ENCODE measurements at places on chromosomes 4 and X.

GRCh38 chr4:108477527-108478108, 142.8 kb upstream of the RPL34 start:
- no peak for DNase-seq

- no peak for DNase-seq
Observed at GRCh38 chr4:173934201-173934600, 349.3 kb downstream of the FBXO8 start.

DNA sequence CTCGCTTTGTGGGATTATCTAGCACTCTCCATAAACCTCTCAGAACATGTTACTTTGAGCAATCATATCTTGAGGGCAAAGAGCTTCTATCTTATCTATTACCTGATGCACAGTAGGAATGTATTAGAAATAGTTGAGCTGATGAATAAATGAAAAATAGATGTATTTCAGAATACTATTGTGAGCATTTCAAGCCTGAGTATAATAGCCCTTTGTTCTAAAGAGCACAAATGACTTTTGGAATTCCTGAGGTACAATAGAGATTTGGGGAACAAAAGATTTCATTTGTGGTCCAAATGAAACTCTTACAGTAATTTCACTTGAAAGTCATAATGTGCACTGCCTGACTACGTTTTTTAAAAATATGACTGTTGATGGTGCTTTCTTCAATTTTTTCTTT, 159.5 kb downstream of the UGT8 start:
- DNase-seq = no peak

DNA sequence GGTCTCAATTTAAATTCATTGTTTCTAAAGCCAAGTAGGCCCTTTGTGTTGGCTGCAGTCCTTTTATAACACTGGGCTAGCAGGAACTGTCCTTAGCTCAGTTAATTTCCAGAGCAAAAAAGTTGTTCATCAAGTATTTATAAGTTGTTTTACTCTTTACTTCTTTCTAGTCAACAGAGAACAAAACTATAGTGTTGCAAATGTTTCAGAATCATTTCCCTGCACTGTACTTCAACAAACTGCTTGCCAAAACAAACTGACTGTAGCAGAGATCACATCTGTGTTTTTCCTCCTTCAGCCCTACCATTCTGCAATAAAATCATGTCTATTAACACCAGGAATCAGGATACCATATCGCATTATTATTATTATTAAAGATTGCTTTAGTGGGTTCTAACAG, 168.5 kb upstream of the SH3RF1 start:
- no peak for DNase-seq

GRCh38 chr4:65018313-65018712, 609.1 kb upstream of the TECRL start:
- no peak for DNase-seq

GRCh38 chr4:72567821-72568675, 973 bp downstream of the ADAMTS3 start:
- DNase-seq = peak; percentile 30

DNA sequence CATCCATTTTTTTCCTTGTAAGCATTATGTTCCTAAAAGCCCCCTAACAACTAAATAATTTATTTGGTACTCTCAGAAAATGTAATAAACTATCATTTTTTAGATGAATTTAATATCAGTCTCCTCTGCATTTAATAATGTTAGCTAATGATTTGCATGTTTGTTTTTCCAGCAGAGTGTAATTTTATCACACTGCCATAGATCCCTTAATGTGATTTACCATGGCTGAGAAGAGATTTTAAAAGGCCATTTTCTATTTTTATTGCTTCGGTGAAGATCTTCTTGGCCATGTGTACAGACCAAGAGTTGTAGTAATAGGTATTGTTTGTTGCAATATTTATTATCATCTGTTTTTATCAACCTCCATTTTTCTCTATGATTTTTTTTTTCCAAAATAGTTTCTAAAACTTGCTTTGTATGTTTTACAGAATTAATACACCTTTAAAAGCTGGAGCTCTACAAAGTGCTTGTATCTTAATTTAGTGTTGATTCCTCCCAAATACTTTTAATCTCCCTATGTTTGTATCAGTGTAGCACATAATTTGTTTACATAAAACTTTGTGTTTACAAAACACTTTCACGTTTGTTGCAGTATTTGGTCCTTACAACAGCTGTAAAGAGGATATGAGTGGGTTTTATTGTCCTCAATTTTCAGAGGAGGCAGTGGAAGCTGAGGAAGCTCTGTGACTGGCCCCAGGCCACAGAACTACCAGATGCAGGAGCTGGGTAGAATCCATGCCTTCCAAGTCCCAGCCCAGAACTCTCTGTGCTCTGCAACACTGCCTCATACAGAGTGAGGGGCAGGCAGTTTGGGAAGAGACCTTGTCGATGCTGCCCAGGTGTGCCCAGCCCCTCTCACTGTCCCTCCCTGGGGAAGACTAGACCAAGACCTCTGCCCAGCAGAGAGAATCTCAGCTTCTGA, 58.1 kb downstream of the FAM114A1 start:
- no peak for DNase-seq

DNA sequence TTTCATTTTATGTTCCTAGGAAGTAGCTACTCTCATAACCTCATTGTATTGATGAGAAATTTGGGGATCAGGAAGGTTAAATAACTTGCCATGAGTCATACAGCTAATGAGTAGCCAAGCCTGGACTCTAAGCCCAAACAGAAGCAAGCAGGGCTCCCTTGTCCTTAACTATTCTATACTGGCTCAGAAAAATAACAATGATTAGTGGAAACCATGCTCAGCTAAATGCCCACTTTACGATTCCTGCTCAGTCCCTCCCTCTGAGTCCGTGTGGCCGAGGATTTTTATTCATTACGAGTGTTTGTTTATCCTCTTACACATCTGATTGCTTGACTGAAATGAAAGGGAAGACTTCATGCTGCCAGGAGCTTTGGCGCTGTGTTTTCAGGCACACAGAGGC, 100.9 kb downstream of the SLC34A2 start:
- DNase-seq = no peak

All from HuH-7 (cell line).